ENCODE measurements at places on chromosomes 5 and 9.

GRCh38 chr9:351916-352315 lies 137.3 kb downstream of the DOCK8 start:
- no peak for DNase-seq

- no peak for DNase-seq
These were observed 178.2 kb upstream of the ATP10B start for GRCh38 chr5:161030229-161030628.

DNA sequence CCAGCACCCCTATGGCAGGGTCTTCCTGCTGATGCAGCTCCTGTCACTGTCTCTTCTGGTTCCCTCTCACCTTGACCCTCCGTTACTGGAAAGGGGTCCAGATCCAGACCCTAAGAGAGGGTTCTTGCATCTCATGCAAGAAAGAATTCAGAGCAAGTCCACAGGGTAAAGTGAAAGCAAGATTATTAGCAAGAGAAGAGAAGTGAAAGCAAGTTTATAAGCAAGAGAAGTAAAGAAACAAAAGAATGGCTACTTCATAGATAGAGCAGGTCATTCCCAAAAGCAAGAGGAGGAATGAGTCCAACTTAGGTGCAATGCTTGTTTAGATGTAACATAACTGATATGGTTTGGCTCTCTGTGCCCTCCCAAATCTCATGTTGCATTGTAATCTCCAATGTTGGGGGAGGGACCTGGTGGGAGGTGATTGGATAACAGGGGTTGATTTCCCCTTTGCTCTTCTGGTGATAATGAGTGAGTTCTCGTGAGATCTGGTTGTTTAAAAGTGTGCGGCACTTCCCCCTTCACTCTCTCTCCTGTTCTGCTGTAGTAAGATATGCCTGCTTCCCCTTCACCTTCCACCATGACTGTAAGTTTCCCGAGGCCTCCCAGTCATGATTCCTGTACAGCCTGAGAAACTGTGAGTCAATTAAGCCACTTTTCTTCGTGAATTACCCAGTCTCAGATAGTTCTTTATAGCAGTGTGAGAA lies 183.3 kb downstream of the MED10 start:
- no peak for DNase-seq

GRCh38 chr5:140548300-140548688 lies 832 bp downstream of the EIF4EBP3 start:
- DNase-seq = no peak

- no peak for DNase-seq
These were observed 3.1 kb upstream of the STOM start for GRCh38 chr9:121373011-121373729.

DNA sequence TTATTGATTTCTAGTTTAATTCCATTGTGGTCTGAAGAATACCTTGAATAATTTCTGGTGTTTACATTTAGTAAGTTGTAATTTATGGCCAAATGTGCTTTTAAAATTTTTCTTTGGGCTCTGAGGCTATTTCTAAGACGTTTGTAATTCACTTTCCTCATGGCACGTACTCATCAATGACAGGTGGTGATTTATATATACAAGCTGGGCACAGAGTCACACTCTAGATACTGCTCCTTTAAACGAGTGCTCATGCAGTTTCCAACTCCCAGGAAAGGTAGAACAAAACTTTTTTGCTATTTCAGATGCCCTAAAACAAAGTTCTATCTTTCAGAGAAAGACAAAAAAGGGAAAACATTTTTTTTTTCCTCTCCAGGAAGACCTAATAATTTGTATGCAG lies 146.9 kb downstream of the AUH start:
- DNase-seq = no peak

Measured in activated CD4-positive, alpha-beta T cell treated with anti-CD3 and anti-CD28 coated beads, Interleukin-2, amount 50 U/mL, for 4 hours (primary cell).